Cardiac ventricle fibroblast (primary cell): ENCODE measurements at places on chromosomes 7 and 10. TPM values are rescaled to one million over a fixed set of nuclear protein-coding genes. Genes with fewer than 3 reads are reported as not detected.

CFAP46 gene
- total RNA-seq: 0.49 and 0.69 TPM in 2 replicates

SEMA3E gene
- 0.15 and 0.25 TPM in 2 replicates for total RNA-seq

SGMS1 gene
- total RNA-seq: 25.0 and 32.6 TPM in 2 replicates

OR2A12 gene
- not detected in 2 replicates for total RNA-seq

NUDCD3 gene
- 39.7 and 41.3 TPM in 2 replicates for total RNA-seq
